ENCODE measurements at places on chromosomes 1 and 21. TPM values are rescaled to one million over a fixed set of nuclear protein-coding genes. Genes with fewer than 3 reads are reported as not detected.

GRCh38 chr1:69787151-69787550, 219.4 kb downstream of the LRRC7 start:
- H3K27ac ChIP-seq: no peak overlapping the region
- no peak overlapping the region for H3K4me3 ChIP-seq
- H3K27me3 ChIP-seq: no peaks in the 10 kb centered on the region
- H3K4me1 ChIP-seq: no peaks in the 10 kb centered on the region

GRCh38 chr1:40252601-40253000, 4.9 kb downstream of the TMCO2 start:
- H3K27ac ChIP-seq: no peak overlapping the region
- peaks cover 4% of the 10 kb centered on the region for H3K36me3 ChIP-seq
- H3K4me3 ChIP-seq: no peak overlapping the region

DNA sequence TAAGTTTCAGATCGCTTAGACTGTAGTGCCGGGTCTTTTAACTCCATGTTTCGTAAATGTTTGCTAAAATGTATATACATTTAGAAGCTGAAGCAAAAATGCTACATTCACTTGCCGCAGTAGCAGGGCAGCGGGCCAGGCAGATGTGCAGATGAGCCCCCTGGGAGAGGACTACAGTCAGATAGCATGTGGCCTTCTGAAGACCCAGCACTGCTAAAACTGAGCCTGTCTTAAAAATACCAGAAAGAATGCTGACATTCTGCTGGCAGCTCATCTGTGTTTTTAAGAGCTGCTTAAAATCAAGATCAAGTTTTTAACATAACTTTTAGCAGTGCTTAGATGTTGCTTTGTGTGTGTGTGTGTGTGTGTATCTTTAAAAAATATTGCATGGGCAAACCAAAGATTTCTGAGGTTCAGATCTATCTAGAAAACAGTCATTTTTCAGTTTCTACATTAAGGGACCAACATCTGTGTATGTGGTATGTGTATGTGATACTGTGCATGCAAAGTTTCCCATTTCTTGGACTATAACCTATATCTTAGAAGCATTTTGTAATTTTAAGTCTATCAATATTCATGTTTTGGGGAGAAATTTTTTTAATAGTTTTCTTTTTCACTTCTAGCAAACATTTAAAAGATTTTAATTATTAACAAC, 31.7 kb downstream of the CHRM3 start:
- H3K27ac ChIP-seq: no peak overlapping the region
- DNase-seq: no peak
- H3K4me3 ChIP-seq: no peak overlapping the region
- no peaks in the 10 kb centered on the region for H3K36me3 ChIP-seq
- H3K27me3 ChIP-seq: no peaks in the 10 kb centered on the region

- H3K36me3 ChIP-seq: no peaks in the 10 kb centered on the region
- H3K27me3 ChIP-seq: peaks cover 73% of the 10 kb centered on the region
- peaks cover 9% of the 10 kb centered on the region for H3K4me1 ChIP-seq
Observed at GRCh38 chr1:1003618-1004419, 3.9 kb upstream of the HES4 start.

DNA sequence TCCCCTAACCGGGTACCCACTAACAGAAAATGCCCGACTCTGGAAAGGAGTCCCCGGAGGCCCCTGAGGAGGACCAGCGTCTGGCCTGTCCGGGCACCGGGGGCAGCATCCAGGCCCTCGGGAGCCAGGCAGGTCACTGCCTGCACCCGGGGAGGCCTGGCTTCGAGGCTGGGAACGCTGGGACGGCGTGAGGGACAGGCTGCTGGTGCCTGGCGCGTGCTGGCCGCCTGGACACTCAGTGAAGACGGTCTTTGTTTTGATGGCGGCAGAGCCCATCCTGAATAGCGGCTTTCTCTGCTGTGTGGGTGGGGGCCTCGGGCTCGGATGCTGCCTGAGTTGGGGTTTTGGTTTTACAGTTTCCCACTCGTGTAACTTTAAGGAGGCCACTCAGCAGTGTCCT, 37.6 kb downstream of the PRKCZ start:
- H3K36me3 ChIP-seq: no peaks in the 10 kb centered on the region
- peaks cover 4% of the 10 kb centered on the region for H3K4me1 ChIP-seq
- no peaks in the 10 kb centered on the region for H3K27me3 ChIP-seq

DNA sequence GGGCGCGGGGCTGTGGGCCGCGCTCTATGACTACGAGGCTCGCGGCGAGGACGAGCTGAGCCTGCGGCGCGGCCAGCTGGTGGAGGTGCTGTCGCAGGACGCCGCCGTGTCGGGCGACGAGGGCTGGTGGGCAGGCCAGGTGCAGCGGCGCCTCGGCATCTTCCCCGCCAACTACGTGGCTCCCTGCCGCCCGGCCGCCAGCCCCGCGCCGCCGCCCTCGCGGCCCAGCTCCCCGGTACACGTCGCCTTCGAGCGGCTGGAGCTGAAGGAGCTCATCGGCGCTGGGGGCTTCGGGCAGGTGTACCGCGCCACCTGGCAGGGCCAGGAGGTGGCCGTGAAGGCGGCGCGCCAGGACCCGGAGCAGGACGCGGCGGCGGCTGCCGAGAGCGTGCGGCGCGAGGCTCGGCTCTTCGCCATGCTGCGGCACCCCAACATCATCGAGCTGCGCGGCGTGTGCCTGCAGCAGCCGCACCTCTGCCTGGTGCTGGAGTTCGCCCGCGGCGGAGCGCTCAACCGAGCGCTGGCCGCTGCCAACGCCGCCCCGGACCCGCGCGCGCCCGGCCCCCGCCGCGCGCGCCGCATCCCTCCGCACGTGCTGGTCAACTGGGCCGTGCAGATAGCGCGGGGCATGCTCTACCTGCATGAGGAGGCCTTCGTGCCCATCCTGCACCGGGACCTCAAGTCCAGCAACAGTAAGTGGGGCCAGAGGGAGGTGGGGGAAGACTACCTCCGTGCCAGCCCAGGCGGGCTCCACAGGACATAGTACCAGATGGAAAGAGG, 808 bp downstream of the MAP3K21 start:
- no peak overlapping the region for H3K27ac ChIP-seq
- H3K36me3 ChIP-seq: no peaks in the 10 kb centered on the region
- DNase-seq: peak; percentile 30
- no peaks in the 10 kb centered on the region for H3K27me3 ChIP-seq
- peaks cover 13% of the 10 kb centered on the region for H3K4me1 ChIP-seq
- H3K4me3 ChIP-seq: peak overlapping the region; percentile 68

Gene KIF17
- not detected for total RNA-seq

Gene SIM2
- not detected for total RNA-seq

All from T-cell (primary cell).